Thoracic aorta (tissue), 2 donors: ENCODE measurements at places on chromosomes 1 and 21.

DNA sequence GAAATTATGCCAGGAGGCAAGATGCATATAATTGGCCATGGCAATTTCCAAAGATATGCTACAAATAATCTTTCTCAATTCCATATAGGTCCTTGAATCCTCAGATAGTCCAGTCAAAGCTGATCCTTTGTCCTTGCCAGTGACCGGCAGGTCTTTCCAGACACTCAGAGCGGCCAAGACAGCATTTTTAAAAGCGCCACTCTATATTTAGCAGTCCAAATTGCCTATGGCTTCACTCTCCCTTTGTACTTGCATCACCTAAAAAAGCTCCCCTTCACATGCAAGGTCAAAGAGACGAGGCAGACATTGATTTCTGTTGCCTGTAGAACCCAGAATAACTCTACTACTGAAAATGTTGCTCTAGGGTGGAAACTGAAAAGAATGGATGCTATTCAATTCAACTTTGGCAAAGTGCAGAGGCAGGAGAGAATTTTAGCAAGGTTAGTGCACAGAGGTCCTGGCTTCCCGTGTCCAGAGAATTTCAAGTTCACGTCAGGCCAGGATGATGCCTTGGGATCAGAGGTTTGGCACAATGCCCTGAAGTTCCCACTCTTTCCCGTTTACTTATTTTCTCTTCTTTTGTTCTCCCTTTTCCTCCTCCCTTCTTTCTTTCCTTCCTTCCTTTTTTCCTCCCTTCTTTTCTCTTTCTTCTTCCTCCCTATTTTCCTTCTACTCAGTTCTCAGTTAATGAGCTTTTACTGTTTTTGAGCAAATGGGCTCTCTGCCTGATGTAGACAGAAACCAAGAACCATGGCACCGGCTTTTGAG is 108.5 kb downstream of the KCNK1 start:
- DNase-seq: no peak

GRCh38 chr1:13642306-13643004 is 57.5 kb upstream of the PRDM2 start:
- DNase-seq: no peak

DNA sequence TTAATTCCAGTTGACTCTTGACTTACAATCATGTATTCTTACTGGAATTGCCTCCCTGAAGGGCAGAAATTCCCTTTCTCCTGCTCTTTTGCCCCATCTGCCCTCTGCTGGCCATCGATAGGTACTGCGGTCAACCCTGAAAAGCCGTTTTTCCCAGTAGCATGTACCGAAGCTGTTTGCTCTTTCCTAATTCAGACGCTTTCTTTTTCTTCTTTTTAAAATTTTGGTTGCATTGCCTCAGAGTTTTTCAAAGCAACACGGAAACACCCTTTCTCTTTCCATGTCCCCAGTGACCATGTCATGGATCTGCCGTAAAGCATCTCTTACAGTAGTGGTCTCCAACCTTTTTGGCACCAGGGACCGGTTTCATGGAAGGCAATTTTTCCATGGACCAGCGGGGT is 164.2 kb upstream of the C1orf21 start:
- DNase-seq: no peak

DNA sequence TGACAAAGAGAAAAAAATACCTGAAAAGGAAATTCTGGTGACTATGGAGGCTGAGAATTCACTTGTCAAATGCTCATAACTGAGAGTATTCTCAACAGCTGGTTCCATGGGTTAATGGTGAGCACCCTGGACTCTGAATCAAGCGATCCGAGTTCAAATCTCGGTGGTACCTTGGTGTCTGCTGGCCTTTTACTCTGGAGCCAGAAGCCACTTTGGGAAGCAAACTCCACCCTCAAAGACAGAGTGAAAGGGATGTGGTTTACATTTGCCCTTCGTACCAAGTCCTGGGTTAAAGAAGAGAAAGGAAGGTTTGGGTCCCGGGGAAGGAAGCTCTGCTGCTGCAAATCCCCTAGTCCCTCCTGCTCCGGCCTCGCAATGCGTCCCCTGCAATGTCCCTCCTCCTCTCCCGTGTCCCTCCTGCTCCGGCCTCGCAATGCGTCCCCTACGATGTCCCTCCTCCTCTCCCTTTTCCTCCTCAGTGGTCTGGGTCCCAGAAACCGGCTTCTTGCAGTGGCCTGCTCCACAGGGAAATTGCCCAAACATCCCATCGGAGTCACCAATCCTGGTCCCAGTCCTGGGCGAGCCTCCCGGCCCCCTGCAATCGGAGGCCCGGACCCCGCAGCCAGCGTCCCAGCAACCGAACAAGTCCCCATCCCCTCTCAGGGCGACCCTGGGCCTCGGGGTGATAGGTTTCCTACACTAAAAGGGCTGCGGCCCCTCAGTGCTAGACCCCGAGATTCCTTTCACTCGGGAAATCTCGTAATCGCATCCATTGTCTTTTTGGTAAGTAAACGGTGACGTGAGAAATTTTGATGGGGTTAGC is 129.4 kb downstream of the PPIAL4G start:
- DNase-seq: no peak

- no peak for DNase-seq
Measured at GRCh38 chr1:228984646-228985631, 249.7 kb downstream of the RHOU start.

- DNase-seq: no peak
Measured at GRCh38 chr1:11285883-11286734, 13.1 kb downstream of the UBIAD1 start.

- no peak for DNase-seq
Measured at GRCh38 chr1:242432491-242433095, 91.9 kb downstream of the PLD5 start.

GRCh38 chr1:104945406-104945805 is 1195.7 kb downstream of the AMY1C start:
- DNase-seq: no peak

DNA sequence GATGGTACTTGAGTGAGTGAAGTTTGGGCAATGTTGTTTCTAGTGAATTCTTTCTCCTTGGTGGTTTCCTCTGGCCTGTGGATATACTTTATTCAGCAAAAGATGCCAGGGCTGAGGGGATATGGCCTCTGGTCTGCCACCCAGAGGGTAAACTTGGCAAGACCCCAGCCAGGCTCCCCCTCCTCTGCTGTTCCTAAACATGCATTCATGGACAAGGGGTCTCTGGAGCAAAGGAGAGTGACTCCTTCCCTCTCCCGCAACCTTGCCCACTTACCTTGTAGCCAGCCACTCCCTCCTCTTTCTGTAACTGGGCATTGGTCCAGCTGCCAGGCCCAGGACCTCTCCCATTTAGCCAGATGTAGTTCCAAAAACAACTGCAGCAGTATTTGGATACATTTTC is 43.8 kb downstream of the RUNX3 start:
- DNase-seq: no peak
